ENCODE measurements at places on chromosomes 5 and 9.

DNA sequence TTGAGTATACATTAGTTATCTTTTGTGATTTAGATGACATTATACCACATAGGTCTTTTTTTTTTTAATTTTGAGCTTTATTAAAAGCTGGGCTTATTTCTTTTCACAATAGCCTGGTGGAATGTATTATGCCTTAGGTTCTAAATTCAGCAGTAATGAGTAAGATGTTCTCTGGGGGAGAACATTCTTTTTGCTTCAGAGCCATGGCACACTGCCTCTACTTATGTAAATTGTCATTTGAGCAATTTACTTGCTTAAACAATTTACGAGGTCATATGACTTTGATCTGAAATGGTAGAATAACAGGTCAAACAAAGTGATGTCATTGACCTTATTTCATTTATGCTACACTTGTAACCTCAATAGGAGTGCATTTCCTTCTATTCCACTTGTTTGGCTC, 154.2 kb downstream of the FOCAD start:
- DNase-seq = no peak

DNA sequence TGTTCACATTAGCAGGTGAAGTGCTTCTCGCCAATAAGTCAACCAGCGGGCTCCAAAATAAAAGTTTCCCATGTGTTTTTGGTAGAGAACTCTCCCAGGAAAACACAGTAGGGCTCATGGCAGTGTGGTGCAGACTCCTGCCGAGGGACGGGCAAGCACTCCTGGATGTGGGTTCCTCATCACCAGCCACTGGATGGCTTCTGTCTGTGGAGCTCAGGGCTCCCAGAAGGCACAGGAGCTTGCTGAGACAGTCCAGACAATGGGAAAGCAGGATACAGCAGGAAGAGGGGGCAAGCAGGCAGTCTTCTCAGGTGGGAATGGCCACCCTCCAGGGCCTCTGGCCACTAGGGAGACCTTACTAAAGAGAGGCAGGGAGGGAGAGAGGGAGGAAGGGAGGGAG, 142.4 kb downstream of the HSD17B3 start:
- DNase-seq = no peak

- no peak for DNase-seq
Measured at GRCh38 chr5:15796096-15796495, 296.1 kb downstream of the FBXL7 start.

- DNase-seq = no peak
Measured at GRCh38 chr5:139040081-139040480, 158.1 kb downstream of the SIL1 start.

- no peak for DNase-seq
Measured at GRCh38 chr9:32635362-32635761, at the start of gene TAF1L. TSS of gene TAF1L (minus strand) at chr9:32635669. CDS start at chr9:32635579, 90 bp downstream.

DNA sequence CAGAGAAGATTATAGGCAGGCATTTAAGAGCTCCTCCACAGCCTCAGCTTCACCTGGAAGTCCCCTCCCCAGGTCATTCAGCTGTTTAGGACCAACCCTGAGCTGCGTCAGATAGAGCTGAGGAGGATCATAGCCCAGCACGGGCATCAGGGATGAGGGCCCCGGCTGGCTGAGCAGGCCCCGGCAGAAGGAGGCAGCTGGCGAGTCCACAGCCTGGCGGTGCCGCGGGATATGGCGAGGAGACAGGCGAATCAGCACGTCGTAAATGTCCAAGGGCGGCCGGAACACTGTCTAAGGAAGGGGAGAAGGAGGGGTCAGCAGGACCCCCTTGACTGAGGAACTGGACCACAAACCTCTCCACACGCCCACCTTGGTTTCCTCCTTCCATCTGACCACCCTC, 10.6 kb downstream of the NOL6 start:
- DNase-seq = no peak

DNA sequence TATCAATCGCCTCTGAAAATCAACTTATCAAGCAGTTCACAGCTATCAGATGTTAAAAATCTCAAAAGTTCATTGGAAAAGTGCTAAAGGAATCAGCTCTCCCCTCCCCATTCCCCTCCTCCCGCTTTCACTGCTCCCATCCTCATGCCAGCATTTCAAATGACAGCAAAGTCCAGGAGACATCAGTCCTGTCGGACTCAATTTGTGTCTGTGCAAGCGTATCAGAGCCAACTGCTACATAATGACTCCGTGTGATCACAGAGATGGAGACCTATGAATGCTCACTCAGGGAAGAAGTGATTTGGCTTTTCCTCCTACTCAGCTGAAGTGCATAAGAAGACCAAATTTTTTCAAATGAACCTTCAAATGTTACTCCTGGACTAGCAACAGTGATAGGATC, 937.2 kb upstream of the DMAC1 start:
- no peak for DNase-seq

DNA sequence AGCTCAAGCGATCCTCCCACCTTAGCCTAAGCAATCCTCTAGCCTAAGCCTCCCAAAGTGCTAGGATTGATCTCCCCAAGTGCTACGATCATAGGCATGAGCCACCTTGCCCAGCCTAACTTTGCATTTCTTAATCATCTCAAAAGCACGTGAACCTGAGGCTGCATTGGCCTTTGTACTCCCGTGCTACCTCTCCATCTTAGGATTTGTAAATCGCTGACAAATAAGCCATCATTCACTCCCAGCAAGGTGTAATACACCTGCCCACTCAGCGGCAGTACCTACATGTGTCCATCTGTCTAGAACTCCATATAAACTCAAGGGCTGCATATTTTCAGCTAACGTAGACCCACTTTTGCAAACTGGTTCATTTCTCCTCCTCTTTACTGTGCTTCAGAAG, 2.8 kb downstream of the ANKH start:
- no peak for DNase-seq

DNA sequence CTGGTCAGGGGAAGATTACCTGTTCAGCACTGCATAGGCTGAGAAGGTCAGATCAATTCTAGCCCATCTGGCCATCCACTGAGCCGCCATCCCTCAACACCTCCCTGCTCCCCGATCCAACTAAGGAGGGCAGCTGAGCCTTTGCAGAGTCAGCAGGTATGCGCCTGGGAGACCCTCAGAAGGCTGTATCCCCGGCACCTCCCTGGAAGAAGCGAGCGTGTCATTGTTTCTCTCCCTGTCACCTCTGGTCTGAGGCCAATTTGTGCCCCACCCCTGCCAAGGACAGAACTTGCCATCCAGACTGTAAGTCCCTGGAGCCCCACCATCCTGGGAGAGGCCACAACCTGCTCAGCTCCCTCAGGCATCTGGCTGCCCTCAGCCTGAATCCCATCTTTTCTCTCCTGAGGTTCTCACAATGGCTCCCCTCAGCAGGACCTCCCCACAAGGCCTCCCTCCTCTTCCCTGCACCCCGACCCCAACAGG, 2.6 kb downstream of the CLTB start:
- no peak for DNase-seq

DNA sequence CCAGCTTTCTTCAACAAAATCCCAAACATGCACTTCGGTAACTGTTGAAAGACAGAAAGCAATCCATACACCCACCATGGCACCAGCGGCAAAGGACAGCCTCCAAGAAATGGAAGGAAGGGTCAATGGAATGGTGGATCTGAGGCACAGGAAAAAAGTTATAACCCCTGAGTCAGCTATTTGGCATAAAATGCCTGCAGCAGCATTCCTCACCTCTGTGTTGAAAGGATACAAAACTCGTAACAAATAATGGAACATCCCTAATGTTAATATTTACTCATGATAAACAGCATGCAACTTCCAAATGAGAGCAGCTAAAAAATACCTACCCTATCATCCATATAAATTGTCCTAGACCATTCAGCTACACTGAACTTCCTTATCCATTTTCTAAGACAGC, 9.4 kb downstream of the FBXW11 start:
- DNase-seq = no peak

GRCh38 chr5:141512911-141513626, 24.2 kb downstream of the PCDHGC5 start:
- peak; percentile 70 for DNase-seq
